MCF 10A (cell line): ENCODE measurements at places on chromosomes 1 and 21. TPM values are rescaled to one million over a fixed set of nuclear protein-coding genes. Genes with fewer than 3 reads are reported as not detected.

The UBXN10 gene
- total RNA-seq, result not detected in 2 replicates

The SPRR2G gene
- total RNA-seq, result not detected in 2 replicates

The S100A12 gene
- not detected in 2 replicates for total RNA-seq

The COL9A2 gene
- total RNA-seq, result not detected in 2 replicates

The ITPKB gene
- total RNA-seq, result 9.5 and 12.6 TPM in 2 replicates

The RHBDL2 gene
- total RNA-seq, result 0.30 and 0.52 TPM in 2 replicates

The GBP7 gene
- not detected in 2 replicates for total RNA-seq

The WNT4 gene
- not detected in 2 replicates for total RNA-seq

The RYR2 gene
- total RNA-seq, result 4.0 and 5.3 TPM in 2 replicates

The OR2L13 gene
- not detected in 2 replicates for total RNA-seq

The ACOT11 gene
- 4.5 and 5.3 TPM in 2 replicates for total RNA-seq

The LAMB3 gene
- 999 and 1,572 TPM in 2 replicates for total RNA-seq

- peak; percentile 64 for DNase-seq
Measured at GRCh38 chr1:147168626-147169058, 3.6 kb downstream of the PRKAB2 start.

DNA sequence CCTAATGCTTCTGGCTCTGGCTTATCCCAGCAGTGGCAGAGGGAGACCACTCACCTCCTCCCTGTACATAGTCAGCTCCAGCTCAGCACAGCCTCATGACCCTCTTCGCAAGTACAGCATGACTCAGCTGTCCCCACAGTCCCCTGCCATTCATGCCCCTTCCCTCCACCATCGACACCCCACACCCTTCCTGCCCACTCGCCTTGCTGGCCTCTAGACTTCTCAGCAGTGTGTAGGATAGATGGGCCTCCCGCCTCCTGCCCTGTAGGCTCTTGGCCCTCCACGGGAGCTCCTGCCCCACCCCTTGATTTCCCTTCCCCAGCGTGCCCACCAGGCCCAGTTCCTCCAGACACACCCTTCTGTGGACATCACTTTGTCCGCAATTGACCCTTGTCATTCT is 9.8 kb downstream of the NPR1 start:
- DNase-seq, result no peak

DNA sequence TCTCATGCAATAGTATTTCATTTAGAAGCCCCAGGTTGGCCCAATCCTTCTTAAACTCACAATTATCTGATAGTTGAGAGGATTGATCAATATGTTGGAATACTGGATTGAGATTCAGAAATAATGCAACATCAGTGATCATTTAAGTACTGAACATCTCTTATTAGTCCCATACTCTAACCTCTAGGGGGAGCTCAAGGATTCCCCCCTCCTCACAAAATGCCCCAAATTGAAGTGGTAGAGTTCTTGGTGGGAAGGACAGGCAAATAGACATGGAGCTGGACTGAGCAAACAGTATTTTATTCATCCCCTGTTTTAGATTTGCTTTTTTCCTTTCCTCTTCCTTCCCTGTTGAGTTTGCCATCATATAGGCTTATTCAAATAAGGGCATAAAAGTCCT is 62.8 kb downstream of the NGF start:
- DNase-seq, result peak; percentile 48

- DNase-seq, result no peak
Measured at GRCh38 chr1:80918380-80918779, 882.4 kb upstream of the ADGRL2 start.

DNA sequence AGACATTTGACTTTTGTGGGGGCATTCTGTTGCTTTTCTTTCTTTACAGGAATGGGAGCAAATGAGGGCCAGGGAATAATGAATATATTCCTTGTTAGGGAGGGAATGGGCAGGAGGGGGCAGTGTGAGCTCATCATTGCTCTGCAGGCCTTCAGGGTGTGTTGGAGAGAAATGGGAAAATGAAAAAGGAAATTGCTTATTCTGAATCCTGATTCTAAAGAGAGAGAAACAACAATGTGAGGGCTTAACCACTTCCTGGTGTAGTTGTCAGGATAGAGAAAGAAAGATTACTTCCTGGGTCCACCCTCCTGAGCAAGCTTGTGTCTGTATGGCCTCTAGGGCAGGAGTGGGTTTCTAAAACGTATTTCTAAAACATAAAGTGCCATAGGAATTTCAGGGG is 28.3 kb downstream of the VANGL2 start:
- DNase-seq, result peak; percentile 70

GRCh38 chr1:98910827-98911226 is 93.8 kb downstream of the PLPPR5 start:
- DNase-seq, result no peak

DNA sequence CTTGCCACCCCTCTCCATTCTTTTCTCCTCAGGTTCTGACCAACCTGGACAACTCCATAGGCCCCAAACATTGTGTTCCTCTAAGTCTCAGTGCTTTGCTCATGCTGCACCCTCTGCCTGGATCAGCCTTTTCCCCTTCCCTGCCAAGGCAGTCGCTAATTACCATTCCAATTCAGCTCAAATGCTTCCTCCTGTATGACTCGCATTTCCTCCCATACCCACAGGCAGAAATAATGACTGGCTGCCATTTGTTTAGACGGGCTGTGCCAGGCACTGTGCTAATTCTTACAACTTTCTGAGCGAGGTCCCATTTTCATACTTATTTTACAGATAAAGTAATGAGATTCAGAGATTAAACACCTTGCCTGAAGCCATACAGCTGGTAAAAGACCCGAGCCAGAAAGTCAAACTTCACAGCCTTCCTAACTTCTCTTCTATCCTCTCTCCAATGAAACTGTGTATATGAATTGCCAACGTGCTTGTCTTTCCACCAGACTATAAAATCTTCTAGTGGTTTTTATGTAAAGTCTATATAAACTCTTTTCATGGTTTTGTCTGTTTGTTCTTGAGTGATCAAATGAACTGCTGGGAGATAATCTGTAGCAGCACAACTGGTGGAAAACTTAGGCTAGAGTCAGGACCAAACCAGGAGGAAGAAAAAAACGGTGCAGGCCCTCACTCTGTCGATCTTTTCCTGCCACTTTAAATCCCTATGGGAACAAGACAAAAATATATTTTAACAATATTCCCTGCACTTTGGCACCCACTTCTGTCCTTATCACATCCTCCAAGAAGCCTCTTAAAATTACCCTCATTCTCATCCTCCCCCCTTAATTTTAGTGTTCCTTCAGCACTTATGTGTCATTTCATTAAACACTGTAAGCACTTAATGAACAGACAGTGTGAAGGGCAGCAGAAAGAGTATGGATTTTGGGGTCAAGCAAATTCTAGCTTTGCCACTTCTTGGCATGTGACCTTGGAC is 33.7 kb downstream of the RAB3B start:
- peak; percentile 19 for DNase-seq

DNA sequence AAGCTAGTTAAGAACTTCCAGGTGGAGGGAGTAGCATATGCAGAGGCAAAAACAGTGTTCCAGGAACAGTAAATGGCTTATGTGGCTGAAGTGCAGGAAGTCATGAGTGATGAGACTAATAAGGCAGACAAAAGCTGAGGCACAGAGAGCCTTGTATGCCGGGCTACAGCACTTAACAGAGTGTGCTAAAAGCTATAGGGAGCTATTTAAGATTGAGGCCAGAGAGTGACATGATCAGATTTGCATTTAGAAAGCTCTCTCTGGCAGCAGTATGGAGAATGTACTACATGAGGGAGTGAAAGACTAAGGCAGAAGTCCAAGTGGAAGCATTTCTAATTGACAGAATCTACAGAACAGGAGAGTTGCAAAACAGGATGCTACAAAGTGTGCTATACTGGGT is 38.6 kb downstream of the WASF2 start:
- DNase-seq, result no peak

DNA sequence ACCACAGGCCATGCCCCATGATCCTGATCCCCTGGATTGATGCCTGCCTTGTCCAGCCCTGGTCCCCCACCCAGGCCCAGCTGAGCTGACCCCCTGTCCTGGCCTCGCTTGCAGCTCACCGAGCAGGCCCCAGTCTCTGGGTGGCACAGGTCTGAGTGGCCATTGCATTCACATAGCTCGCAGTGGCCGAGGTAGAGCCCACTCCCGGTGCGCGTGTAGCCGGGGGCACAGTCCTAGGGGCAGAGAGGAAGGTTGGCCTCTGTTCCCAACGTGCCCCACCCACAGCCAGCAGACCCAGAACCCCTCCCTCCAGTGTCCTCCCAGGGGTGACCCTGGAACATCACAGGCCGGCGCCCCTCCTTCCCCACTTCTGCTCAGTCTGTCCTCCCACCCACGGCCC is 51.9 kb downstream of the LDLRAD2 start:
- DNase-seq, result no peak

DNA sequence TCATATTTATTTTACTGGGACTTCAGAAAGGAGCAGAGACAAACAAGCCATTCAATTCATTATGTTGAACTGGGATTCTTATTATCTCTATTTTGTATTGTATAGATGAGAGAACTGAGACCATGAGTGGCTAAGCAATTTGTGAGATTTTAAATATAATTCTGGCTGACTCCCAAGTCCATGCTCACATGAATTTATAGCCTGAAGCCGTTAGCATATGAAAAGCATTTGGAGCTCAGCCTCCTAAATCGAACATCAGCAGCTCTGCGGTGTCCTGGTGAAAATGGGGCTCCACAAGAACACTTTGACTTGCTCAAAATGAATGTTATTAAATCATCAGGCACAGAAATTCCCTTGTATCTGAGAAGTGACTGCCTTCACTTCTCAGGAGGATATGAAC is 96.8 kb upstream of the DPT start:
- no peak for DNase-seq

DNA sequence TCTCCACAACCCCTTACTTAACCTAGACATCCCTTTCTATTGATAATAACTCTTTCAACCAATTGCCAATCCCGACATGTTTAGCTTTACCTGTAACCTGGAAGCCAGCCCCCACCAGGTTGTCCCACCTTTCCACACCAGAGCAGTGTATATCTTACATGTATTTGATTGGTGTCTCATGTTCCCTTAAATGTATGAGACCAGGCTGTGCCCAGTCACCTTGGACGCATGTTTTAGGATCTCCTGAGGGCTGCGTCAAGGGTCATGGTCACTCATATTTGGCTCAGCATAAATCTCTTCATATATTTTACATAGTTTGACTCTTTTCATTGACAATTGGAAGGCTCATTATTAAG is 5.3 kb upstream of the SLC19A1 start:
- DNase-seq, result no peak

DNA sequence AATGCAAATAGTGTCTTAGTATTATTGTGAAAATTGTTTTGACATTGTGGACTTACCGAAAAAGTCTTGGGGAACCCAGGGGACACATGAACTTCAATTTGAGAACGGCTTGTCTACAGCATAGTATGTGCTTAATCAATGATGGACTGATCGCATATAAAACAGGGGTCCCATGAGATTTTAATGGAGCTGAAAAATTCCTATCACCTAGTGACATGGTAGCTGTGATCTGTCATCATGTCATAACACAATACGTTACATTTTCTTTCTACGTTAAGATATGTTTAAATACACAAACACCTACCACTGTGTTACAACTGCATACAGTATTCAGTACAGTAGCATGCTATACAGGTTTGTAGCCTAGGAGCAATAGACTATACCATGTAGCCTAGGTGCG is 153.3 kb upstream of the FOXD3 start:
- DNase-seq, result no peak

GRCh38 chr1:30514945-30515344 is 208.4 kb downstream of the MATN1 start:
- DNase-seq, result no peak

- DNase-seq, result no peak
Measured at GRCh38 chr1:24481101-24481500, 21.5 kb upstream of the RCAN3 start.

GRCh38 chr1:82485591-82486369 is 685.0 kb downstream of the ADGRL2 start:
- peak; percentile 45 for DNase-seq

DNA sequence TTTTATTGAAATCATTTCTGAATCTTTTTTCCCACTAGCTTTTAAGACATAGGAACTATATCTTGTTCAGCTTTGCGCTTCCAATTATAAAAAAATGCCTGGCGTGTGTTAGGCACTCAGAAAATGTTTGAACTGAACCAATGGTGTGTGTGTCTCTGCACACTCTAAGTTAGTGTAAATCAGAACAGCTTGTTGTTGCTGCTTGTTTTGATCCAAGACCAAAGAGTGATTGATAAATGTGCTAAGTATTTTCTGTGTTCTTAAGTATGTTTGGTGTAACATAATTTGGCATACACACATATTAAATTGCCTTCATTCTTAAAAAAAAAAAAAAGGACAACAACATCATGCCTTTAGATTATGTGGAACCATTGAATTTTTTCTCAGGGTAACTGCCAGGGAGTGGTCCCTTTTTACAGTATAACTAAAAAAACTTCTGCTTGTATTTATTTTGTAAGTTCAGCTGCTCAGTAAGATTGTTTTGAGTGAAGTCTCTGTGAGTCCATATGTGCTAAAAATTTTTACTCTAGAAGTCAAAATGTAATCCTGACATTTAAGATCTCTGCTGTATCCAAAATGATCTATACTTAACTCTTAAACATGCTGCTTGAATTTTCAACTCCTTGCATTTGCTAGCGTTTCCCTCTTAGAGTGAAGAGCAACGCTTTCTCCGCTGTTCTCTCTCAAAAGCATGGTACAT is 8.7 kb downstream of the CD55 start:
- no peak for DNase-seq

DNA sequence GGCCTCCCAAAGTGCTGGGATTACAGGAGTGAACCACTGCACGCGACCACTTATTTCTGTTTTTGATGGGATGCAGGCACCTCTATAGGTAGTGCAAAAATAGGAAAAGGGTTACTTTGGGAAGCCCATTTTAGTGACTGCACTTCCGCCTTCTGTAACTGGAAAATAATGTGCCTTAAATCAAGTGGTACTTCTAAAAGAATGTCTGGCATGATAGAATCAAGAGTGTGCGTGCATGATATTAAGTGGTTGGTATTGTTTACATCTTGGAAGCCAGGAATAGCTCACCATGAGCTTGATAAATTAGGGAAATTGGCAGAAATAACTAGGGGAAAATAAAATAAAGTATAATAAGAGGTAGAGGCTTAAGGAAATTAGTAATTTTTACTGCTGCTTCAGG is 1067.0 kb downstream of the ADGRL2 start:
- no peak for DNase-seq

GRCh38 chr1:14220324-14220723 is 378.2 kb upstream of the KAZN start:
- no peak for DNase-seq

- DNase-seq, result no peak
Measured at GRCh38 chr1:115648717-115649691, 7.2 kb downstream of the VANGL1 start.

GRCh38 chr1:246318036-246318359 is 189.1 kb downstream of the SMYD3 start:
- DNase-seq, result no peak

GRCh38 chr1:240044620-240045019 is 47.1 kb upstream of the FMN2 start:
- peak; percentile 47 for DNase-seq

- peak; percentile 40 for DNase-seq
Measured at GRCh38 chr1:243977094-243977493, 74.0 kb upstream of the ZBTB18 start.
